ENCODE measurements at places on chromosomes 11 and 22.

- no peak for DNase-seq
Measured at GRCh38 chr11:9861860-9862725, 198.2 kb downstream of the SWAP70 start.

GRCh38 chr11:79331203-79331901 is 109.5 kb downstream of the TENM4 start:
- DNase-seq: no peak

GRCh38 chr22:17780116-17780740 is 6.0 kb upstream of the BID start:
- DNase-seq: peak; percentile 46

- peak; percentile 70 for DNase-seq
Measured at GRCh38 chr11:61871158-61871597, 20.2 kb downstream of the FADS3 start.
